Activated CD4-positive, alpha-beta T cell treated with anti-CD3 and anti-CD28 coated beads for 1 hour (primary cell): ENCODE measurements at places on chromosomes 1 and 21.

GRCh38 chr1:180530501-180530900, 28.1 kb upstream of the ACBD6 start:
- DNase-seq, result no peak

DNA sequence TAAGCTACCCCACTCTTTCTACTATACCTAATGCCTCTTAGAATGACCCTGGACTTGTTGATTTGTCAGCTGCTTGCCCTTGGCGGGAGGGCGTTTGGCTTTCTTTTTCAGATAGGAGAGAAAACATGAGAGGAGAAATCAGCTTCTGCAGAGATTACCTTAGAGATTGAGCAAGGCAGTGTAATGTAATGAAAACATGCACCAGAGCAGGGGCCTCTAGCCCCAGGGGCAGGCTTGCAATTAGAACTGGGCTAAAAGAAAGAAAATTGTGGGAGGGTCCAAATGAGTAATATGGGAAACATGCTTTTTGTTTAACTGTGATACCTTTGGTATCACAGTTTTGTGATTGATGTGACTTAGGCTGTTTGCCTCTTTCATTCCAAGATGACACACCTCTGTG, 89.7 kb downstream of the PBX1 start:
- DNase-seq, result no peak

GRCh38 chr1:237737448-237737847, 153.3 kb downstream of the ZP4 start:
- no peak for DNase-seq

- no peak for DNase-seq
Measured at GRCh38 chr1:1125945-1126344, 10.1 kb upstream of the C1orf159 start.

DNA sequence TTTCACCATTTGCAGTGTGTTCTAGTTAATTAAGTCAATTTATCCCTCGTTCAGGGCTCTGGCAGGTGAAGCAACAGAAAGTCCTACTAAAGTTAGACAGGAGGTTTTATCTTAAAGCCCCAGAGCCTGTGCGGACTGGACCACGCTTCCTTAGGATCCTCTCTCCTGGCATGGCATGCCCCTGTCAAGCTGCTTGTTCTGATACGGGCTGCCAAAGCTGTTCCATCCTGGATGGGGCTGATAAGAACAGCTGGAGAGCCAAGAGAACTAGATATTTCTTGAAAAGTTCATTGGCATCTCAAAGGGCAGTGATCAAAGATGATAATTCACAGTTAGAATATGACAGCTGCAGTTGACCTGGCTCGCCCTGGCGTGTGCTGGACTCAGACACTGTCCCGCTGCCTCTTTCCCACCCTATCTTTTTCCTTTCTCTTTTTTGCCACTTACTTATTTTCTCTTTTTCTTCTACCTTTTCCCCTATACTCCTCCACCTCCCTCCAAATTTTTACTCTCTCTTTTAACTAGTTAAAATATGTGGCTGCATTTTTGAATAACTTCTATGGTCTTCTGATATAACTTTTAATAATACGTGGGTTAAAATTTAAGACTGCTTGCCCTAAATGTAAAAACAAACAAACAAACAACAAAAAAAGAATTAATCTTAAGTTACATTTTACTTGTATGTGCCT, 96.7 kb downstream of the ABCA4 start:
- DNase-seq, result no peak

DNA sequence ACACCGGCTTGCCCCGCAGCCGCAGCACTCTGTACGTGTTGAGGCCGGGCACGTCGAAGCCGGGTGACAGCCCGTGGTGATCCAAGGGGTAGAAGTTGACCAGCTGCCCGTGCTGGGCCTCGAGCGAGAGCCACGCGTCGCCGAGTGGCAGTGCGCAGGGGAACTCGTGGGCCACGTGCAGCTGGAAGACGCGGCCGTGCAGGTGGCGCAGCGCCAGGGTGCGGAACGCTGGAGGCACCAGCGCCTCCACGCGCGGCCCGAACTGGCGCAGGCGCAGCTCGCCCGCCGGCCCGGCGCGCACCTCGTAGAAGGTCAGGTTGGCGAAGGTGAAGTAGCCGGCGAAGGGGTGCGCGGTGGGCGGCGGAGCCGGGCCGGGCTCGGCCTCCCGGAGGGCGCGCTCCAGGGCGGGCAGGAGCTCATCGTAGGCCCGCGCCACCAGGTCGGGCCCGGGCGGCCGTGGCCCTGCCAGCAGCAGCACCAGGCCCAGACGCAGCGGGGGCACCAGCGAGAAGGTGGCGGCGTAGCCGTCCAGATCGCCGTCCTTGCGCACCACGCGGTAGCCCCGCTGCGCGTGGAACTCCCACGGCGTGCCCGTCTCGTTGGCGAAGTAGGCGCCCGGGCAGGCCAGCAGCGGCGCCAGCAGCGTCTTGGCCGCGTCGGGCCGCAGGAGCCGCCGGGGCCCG, 19.5 kb downstream of the LACTBL1 start:
- DNase-seq, result no peak

DNA sequence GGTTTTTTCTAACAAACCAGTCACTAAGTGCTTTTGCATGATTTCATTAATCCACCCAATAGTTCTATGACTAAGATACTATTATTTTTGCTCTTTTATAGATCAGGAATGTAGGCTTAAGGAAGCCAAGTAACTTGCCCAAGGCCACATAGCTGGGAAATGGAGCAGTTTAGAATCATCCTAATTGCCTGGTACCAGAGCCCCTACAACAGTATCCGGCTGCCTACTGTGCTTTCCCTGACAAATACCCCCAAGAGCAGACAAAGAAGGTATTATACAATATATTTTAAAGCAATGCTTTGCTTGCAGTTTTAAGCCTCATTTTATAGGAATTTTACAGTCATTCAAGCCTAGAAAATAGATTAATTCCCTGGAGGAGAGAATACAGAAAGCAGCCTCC, 45.5 kb upstream of the RASAL2 start:
- DNase-seq, result no peak

DNA sequence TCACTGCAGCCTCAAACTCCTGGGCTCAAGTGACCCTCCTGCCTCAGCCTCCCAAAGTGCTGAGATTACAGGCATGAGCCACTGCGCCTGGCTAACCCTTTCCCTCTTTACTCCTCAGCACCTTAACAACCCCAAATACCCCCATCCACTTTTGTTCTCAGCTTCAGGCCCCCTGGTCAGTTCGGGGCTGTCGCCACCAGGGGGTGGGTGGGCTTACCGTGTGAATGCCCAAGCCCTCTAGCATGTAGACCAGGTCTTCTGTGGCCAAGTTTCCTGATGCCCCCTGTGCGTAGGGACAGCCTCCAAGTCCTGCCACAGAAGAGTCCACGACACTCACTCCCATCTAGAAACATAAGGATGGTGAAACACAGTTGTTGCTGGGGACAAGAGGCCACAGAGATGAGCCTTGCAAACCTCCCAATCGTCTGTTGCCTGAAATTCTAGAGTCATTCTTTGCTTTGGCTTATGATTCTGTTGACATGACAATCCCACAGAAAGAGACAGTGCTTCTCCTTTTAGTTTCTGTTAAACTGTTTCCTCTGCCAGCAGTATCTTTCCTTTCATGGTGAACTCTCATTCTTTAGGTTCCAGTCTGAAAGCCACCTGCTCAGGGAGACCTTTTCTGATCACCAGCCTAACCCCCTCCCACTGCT, 3.8 kb upstream of the GALE start:
- DNase-seq, result no peak

GRCh38 chr1:59972216-59972927, 45.8 kb upstream of the CYP2J2 start:
- no peak for DNase-seq
